ENCODE measurements at places on chromosomes 16 and 17.

DNA sequence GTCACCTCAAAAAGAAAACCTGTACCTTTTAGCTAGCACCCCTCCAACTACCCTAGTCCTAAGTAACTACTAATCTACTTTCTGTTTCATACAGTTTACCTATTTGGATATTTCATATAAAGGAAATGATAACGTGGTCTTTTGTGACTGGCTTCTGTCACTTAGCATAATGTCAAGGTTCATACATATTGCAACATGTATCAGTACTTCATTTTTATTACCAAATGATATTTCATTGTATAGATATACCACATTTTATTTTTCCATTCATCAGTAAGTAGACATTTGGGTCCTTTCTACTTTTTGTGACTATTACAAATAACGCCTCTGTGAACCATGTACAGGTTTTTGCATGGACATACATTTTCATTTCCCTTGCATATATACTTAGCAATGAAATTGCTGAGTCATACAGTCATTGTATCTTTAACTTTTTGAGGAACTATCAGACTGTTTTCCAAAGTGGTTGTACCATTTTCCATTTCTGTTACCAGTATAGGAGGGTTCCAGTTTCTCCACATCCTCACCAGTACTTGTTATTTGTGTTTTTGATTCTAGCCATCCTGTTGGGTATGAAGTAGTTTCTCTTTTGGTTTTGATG, 23.7 kb downstream of the MOSMO start:
- DNase-seq: no peak

DNA sequence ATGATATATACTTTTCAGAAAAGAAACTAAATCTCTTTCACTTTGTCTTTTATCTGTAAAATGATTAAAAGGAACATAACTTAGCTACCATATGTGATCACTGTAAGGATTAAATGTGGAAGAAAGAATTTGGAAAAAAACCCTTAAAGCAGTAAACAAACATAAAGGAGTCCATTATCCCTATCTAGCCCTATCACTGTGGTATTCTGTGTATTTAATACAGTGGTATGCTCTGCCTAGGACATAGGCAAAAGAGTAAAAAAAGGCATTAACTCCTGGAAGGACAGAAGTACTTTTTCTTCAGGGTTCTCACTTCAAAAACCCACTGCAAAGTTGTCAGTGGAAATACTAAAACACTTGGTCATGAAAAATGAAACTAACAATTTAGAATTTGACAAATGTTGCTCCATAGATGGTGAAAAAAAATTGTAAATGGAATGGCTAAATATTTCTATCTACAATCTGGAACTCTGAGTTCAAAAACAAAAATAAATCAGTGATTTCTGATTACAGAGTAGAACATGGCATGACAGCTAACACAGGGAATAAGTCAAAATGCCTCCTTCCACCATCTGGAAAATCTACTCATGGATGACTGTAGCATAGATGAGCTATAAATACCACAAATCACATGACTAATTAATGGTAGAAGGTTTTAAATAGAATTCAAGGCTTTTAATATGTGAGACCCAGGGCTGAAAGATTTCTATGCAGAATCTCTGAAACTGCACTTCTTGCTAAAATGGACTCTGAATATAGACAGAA, 140.1 kb downstream of the ITFG1 start:
- no peak for DNase-seq

DNA sequence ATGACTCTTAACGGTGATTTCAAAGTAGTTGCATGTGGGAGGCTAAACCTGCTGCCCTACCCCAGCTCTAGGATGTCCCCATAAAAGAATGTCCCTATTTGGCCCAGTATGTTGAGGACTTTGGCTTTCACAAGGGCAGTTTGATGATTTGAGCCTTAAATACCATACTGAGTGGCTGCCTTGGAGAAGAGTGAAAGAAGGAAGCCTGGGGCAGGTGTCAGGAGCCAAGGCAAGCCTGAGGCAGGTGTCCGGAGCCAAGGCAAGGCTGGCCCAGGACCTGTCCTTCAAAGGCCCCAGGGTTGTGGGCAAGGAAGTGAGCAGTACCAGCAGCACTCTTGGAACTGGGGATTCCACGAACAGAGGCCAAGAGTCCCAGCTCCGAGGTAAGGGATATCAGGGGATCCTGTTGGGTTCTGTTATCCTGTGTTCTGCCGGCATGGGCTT, 18.6 kb downstream of the ST6GALNAC2 start:
- DNase-seq: no peak

- no peak for DNase-seq
Measured at GRCh38 chr16:9941245-9941644, 241.0 kb downstream of the GRIN2A start.

DNA sequence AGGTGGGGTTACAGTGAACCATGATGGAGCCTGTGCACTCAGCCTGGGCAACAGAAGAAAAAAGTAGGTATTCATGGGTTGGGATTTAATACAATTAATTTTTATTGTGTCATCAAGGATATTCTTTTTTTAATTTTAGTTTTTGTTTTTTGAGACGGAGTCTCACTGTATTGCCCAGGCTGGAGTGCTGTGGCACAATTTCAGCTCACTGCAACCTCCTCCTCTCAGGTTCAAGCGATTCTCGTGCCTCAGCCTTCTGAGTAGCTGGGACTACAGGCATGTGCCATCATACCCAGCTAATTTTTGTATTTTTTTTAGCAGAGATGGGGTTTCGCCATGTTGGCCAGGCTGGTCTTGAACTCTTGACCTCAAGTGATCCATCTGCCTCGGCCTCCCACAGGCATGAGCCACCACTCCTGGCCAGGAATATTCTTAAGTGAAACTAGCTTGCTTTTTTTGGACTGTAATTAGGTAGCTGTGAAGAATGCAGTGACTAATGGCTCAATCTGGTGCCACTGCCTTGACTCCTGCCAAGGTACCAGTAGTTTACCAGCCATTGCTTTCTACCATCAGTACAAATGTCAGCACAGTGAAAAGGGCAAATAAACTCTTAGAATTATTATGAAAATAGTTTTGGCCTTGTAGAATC, 4.8 kb downstream of the PPM1D start:
- no peak for DNase-seq

DNA sequence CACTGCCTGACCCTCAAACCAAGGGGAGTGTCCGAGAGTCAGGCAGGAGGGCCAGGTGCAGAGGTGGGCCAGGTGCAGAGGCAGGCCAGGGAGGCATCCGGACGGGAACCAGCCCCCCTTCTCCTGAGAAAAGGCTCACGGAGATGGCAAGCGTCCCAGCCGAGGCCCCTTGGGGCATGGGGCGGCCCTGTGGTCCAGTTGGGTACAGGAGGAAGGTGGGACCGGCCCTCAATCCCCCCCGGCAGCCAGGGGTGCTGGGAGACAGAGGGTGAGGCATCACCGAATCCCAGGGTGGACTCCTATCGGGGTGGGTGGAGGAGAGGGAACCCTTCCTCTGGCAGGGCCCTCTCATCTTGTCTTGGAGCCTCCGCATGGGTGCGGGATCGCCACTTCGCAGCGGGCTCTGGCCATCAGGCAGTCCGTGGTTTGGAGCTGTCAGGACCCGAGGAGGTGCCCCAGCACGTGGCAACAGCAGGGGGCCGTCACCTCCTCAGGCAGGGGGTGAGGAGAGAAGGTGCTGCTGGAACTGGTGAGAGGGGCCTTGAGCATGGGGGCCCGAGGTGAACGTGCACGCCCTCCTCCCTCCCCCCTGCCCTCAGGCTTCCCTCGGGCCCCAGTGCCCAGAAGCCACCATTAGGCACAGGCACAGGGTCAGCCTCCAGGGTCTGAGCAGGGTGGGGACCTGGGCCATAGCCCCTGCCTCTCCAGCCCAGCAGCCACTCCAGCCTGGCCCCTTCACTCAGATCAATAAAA, 38.7 kb upstream of the SLC38A10 start:
- no peak for DNase-seq

DNA sequence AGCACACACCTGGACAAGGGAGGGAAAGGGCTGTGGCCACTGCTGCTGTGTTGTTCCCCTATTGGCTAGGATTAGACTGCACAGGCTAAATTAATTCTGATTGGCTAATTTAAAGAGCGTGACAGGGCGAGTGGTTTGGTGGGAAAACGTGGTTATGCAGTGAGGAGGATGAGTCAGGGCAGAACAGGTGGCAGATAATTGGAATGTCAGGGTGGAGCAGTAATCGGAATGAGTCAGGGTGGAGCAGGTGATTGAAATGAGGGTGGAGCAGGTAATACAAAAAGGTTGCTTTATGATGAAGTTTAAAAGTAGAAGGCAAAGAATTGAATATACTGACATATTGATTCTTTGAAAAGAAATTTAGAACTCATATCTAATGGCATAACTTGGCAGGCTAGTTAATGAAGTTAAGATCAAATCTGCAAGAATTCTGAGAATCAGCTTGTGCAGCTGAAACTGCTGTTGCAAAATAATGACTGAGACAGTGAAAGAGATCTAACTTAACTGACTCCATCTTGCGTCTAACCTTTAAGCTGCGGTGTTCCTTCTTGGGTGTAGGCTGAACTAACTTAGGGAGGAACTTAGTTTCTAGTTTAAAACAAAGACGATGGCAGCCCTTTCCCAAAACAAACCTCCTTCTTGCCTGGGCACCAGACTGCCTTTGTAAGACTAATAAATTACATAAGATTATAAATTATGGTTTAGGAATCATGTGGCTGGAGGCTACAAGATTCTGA, 174.3 kb downstream of the UTP18 start:
- no peak for DNase-seq

DNA sequence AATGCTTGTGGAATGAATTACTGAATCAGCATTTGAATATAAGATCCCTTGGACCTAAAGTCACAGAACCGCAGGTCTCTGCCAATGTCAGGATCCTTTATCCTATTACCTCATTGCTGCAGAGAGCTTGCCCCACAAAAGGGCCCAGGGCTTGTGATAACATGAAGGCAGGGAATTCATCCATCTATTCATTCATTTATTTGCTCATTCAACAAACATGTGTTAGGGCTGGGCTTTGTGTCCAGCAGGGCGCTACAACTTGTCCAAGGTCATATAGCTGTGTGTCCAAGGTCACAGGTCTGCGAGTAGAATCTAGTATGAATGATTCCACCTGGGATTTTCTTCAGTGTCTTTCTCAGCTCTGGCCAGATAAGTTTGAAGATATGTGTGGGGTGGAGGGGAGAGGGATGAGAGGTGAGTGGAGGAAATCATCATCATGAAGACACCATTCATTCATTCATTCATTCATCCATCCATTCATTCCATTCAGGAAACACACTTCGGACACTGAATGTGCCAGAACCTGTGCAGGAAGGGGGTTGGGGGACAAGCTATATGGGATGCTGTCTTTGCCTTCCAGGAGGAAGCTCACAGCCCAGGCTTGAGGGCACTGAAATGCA, 1.3 kb upstream of the UNC45B start:
- DNase-seq: no peak

Measured in D721Med (cell line).